ACHN (cell line): ENCODE measurements at places on chromosomes 5 and 9.

DNA sequence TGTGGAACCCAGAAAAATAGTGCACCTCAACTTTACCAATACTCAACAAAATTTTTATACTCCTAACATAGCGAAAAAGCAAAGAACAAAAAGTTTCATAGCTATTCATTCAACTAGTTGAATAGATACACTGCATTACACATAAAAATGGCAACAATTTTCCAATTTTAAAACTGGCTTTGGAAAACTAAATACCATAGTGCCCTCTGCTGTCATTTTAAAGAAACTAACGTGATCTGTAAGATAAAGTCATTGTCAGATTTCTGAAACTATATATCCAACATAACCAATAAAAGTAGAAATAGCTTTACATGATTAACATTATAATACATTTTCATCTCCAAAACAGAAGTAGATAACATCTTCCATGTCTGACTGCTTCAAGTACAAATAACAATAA is 31.6 kb downstream of the DTWD2 start:
- peak; percentile 30 for DNase-seq

DNA sequence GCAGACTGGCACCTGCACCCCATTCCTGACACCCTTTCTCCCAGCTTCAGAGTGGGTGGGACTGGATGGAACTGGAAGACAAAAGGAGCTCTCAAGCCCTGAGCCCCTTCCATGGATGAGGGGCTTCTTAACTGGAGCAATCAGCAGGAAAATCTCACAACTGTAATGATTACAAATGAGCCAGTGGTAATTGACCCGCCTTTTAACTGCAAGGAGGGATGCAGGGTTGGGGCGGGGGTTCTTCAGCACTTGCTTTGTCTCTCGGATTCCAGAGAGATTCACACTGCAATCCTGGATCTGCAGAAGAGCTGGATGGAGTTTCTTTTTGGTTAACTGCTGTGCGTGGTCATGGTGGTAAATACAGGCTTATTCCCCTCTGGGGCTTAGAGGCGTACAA is 160.1 kb upstream of the SHB start:
- DNase-seq: no peak

DNA sequence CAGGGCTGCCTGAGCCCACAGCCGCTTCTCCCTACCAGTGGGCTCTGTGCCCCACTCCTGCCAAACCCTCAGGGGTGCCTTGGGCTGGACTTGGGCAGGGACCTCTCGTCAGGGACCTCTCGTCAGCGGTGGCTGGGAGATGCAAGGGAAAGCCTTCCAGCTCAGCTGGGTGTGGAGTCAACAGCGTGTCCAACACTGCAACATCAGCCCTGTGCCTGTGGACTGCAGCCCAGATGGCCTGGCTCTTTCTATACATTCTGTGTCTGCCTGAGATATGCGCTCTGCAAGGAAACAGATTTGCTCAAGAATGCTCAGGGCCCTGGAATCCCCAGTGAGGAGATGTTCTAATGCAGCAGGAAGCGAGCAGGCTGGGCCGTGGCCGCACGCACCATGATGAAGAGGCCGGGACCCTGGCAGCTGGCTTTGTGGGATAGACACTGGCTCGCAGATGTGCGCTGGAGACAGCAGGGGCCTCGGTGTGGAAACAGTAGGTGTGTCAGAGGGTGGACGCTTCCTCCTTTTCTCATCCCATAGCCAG is 85.0 kb upstream of the COL5A1 start:
- DNase-seq: no peak

DNA sequence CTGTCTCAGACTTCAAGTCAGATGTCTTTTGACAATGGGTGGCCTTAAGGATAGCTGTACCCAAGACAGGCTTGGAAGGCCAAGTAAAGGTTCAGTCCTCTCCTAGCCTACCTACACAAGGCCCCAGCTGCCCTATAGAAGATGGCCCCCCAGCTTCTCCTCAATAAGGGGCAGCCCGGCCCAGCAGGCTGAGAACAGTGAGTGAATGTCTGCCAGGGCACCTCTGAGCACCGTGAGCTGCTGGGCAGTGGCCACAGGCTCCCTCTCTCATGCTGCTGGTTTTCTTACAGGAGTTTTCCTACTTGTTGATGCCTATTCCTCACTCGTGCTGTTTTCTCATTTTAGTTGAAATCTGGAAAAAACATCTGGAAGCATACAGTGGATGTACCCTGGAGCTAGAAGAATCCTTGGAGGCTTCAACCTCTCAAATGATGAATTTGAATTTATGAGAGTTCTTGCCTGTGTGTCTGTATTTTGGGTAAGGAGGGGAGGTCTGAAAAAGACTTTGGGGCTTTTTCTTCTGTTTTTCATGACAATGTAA is 40.1 kb downstream of the SECISBP2 start:
- no peak for DNase-seq

DNA sequence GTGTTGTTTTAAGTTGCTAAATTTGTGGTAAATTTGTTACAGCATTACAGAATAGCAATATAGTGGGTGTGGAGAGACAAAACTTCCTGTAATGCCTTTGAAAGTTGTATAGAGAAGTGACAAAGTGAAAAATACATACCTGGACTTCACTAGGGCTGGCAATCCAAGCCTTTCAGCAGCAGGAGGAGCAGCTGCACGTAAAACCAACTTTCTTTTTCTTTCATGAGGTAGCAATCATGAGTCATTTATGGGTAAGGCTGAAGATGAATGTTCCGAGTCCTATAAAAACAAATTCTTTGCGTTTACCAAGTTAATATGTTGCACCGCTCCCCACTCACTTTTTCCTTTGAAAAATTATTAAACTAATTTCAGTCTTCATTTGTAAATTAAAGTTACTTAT is 1138.2 kb downstream of the TAF11L14 start:
- peak; percentile 71 for DNase-seq

GRCh38 chr9:9874270-9874669 is 738.5 kb downstream of the PTPRD start:
- DNase-seq: no peak

- DNase-seq: no peak
Measured at GRCh38 chr5:126816649-126817048, 39.7 kb downstream of the LMNB1 start.

GRCh38 chr5:111853748-111854147 is 96.8 kb upstream of the NREP start:
- no peak for DNase-seq

DNA sequence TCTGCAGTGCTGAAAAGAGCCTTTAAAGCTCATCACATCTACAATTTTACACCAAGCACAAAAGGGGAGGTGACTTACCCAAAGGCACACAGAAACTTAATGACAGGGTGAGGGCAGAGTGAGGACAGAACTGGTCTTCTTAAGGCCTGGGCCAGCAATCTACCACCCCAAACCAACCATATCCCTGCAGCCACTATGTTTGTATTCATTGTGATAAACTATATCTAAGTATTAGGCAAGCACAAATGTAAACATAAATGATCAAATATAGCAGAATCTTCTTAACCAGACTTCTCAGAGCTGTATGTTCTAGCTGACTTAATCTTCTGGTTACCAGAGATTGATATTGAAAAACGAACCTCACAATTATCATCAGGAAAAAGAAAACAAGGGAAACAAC is 47.9 kb upstream of the RNF38 start:
- no peak for DNase-seq

GRCh38 chr9:70639853-70640814 is 225.7 kb upstream of the KLF9 start:
- peak; percentile 50 for DNase-seq

- no peak for DNase-seq
Measured at GRCh38 chr5:7000310-7000709, 287.1 kb downstream of the TENT4A start.

DNA sequence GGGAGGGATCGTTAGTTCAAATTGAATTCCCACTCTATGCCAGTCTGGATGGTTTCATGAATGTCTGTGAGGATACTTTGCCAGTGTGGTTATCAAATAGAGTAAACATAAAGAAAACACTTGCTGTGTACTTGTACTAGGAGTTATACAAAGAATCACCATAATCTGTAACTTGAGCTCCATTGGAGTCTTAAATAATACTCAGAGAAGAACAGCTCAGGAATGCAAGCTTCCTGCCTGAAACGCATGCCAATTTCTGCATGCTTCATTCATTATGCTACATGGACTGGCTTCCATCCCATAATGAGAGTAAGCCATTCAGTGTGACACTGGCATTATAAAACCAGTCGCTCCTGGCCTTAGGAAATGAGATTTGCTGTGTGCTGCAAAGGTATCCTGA is 351.4 kb downstream of the SEMA5A start:
- no peak for DNase-seq

DNA sequence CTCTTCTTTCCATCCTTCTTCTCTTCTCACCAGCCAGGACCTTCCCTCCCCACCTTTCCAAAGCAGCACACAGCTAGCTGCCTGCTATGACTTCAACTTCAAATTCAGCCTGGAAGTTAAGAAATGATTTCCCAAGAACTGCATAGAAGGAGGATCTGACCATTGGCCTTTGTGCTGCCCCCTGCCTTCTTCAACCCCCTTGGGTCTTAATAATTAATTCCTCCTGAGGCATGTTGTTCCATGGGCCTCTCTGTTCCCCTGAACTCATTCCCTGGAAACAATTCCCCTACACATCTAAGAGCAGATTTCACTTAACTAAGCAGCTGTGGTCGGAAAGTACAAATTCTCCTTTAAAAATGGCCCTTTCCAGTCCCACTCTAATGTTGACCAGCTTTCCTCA is 62.4 kb downstream of the ADAMTS12 start:
- DNase-seq: no peak

DNA sequence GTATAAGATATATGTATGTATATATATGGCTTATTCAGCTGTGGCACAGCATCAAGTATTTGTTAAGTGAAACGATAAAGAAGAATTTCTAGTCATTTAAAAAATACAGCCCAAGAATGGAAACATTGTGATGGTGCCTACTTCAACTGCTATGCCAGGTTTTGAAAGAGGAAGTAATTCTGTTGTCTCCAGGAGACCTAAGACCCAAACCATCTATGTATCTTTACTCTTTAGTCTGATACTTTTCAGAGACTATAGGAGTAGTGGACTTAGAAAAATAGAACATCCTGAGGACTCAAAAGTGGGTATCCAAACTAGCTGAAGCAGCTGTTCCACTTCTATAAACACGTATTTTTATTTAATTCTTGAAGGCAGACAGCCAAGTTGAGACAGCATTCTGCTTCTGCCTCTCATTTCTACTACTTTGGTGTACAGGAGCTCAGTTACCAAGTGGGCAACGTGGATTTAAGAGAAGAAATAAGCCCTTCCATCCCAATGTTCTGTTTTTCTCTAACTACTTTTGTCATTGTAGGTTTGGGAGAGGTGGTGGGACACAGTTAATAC is 110.7 kb downstream of the RPS23 start:
- no peak for DNase-seq

DNA sequence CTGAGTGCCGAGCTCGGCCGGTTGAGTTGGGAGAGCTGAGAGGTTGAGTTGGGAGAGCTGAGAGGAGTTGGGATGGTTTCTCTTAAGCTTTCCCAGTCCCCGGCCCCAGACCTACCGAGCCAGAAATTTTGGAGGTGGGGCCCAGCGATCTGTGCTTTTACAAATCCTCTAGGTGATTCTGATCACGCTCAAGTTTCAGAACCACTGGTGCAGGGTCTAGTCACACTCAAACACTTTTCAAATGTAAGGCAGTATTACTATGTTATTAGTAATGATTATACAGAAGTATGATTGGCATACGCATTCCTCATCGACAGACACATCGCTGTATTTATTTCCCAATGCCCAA is 256 bp upstream of the CLINT1 start:
- no peak for DNase-seq

- DNase-seq: no peak
Measured at GRCh38 chr5:116521173-116521872, 53.3 kb downstream of the SEMA6A start.

DNA sequence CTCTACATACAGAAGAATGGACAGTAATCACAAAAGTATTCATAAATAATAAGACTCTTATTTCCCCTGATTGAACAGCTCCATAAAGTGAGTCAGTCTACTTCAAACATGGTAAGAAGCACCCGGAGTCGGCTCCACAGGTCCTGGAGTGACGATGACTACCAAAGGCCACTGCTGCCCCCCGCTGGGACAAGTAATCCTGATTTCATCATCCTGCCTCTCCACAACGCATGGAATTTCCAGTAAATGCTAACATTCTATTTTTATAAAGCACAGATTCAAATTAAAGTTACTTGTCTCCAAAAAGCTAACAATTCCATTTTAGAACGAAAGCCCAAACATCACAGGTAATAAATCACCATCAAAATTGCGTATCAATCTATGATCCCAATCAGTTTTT is 16.2 kb downstream of the ATPSCKMT start:
- peak; percentile 86 for DNase-seq

- DNase-seq: no peak
Measured at GRCh38 chr5:149791881-149792280, 61.8 kb downstream of the PPARGC1B start.

DNA sequence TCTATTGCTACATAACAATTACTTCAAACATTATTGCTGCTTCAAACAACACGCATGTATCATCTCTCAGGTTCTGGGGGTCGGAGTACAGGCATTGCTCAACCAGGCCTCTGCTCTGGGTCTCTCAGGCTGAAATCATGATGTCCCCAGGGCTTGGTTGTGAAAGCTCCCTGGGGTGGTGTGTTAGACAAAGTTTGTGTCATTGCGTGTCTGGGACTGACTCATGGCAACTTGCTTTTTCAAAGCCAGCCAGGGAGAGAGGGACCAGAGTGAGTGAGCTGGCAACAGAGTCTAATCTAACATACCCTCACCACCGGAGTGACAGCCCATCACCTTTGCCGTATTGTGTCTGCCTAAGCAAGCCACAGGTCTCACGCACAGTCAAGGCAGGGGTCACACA is 259.2 kb upstream of the NFIL3 start:
- DNase-seq: no peak

DNA sequence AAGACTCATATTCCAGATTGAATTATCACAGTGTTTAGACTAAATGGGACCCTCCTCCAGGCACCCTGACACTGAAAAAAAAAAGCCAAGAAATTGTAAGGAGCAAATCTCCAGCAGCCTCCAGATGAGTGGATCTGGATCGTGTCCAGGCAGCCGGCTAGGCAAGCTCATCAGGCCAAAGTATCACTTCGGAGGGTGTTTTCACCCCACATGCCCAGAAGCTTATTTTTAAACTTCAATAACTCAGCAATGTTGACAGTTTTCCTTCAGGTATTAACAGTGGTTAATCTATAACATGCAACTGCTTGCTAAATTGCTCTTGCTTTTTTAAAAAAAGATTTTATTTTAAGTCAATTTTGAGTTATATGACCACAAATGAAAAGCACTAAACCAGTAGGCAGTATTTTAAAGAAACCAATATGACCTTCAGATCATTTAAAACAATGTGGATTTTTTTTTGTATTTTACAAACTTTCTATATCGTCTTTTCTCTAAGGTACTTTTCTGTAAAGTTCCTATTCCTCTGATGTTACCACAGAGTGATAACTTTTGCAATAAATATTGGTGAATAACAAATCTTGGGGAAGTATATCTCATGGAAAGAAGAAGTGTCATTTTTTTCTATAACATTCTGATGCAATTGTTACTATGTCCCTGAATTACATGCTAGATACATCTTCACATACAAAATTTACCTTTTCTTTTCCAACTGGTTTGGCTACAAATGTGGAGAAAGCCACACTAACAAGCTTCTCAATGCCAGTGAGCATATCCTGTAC is 30.7 kb downstream of the ACOT12 start:
- no peak for DNase-seq
